ENCODE measurements at places on chromosomes 6 and 20. TPM values are rescaled to one million over a fixed set of nuclear protein-coding genes. Genes with fewer than 3 reads are reported as not detected.

The SLC22A1 gene
- 1.4 TPM for polyA plus RNA-seq

The ZBTB46 gene
- 16.8 TPM for polyA plus RNA-seq

The BMP5 gene
- polyA plus RNA-seq: 2.9 TPM

The KDM1B gene
- 18.7 TPM for polyA plus RNA-seq

The ULBP2 gene
- 0.68 TPM for polyA plus RNA-seq

The OPRM1 gene
- polyA plus RNA-seq: 0.12 TPM

The IFT52 gene
- polyA plus RNA-seq: 70.6 TPM

The KCNK5 gene
- polyA plus RNA-seq: 10.7 TPM

The EFCAB8 gene
- polyA plus RNA-seq: 0.06 TPM

The NRSN1 gene
- polyA plus RNA-seq: 1.1 TPM

The C20orf202 gene
- 0.33 TPM for polyA plus RNA-seq

The CLDN20 gene
- 3.5 TPM for polyA plus RNA-seq

The RING1 gene
- 61.9 TPM for polyA plus RNA-seq

The OR12D3 gene
- not detected for polyA plus RNA-seq

The ZSCAN12 gene
- 12.1 TPM for polyA plus RNA-seq

The NHLRC1 gene
- 2.3 TPM for polyA plus RNA-seq

The SLC35D3 gene
- 0.14 TPM for polyA plus RNA-seq

The MAN1A1 gene
- 85.6 TPM for polyA plus RNA-seq

The PDYN gene
- 0.34 TPM for polyA plus RNA-seq

The MSH5 gene
- 18.1 TPM for polyA plus RNA-seq

The RPS6KA2 gene
- 29.6 TPM for polyA plus RNA-seq

The RSPO3 gene
- 5.9 TPM for polyA plus RNA-seq

The EYA4 gene
- polyA plus RNA-seq: 10.2 TPM

Measured in renal pelvis (tissue), 12 donors.